ENCODE measurements at places on chromosomes 3 and 15.

- no peak for DNase-seq
Measured at GRCh38 chr3:162492446-162493081, 996.0 kb downstream of the OTOL1 start.

DNA sequence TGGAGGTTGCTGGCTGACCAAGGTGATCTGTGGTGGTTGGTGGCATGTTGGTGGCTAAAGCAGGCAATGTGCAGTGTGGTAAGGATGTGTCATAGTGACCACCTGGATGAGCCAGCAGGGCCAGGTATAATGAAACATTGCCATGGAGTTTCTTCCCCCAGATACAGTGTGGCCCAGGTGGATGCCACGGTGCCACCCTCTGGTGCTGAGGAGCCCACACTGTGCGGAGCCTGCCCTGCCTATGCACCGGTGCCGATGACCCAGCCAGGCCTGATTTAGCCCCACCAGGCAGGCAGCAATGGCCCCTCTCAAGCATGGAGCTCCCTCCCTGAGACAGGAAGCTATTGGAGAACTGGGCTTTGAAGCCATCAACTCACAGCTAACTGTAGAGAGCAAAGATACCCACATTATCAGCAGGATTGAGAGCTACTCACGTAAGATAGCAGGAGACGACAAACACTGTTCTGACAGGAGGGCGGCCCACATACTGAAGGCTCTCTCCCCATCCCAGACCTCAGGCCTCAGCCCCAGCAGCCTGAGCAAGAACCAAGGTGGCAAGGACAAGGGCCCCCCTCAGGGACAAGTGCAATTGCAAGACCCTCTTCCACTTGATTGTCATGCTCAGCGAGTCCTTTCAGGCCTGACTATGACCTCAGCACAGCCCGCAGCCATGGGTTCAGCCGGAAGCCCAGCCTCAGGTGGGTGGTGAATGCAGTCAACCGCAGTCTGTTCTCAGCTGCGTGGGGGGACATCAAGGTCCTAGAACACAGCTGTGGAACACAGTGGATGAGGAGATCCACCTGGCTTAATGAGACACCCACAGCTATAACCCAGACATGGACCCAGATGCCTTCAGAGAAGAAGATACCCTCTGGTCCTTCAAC, 82.8 kb upstream of the CDV3 start:
- peak; percentile 87 for DNase-seq

DNA sequence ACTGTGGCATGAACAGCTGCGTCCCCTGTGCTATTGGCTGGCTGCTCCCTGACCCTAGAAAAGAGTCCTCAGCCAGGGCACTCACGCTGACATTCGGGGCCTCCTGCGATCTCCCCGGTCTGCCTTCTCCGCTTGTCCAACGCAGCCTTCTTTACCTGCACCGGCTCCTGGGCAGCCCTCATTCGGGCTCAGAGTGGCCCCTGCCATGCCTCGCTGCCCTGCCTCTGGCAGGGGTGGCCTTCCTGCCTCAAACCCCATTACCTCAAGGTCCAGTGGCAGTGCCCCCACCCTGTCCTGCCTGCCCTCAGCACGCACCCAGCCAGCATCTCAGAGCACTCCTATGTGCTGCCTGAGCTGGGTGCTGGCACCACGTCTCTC, 86.5 kb downstream of the TBC1D2B start:
- no peak for DNase-seq

DNA sequence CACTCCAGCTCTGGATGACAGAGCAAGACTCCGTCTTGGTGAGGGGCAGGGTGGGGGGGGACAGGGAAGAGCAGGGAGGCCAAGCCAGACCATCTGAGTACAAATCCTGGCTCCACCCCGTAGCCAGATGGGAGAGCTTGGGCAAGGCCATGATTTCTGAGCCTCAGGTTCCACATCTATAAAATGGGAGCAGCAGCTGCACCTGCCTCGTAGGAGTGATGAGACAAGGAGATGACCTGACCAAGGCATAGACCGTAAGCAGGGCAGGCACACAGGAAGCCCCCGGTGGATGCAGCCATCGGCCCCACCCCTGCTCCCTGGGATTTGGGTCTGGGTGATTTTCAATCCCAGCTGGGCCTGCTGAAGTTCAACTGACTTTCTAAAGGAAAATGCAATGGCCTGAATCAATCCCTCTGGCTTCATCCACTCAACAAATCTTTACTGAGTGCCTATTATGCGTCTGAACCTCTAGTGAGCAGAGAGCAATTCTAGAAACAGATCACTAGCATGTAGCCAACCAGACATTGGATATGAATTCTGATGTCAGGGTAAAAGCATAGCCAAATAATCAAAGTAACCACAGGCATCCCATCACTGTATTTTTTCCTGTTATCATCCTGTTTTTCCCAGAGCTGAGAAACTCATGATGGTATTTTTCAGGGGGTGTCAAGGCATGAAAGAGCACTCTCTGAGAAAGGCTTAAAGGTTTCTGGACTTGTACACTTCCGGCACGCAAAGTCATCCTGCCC, 141.2 kb downstream of the NUP210 start:
- DNase-seq, result no peak
